Activated T-cell treated with anti-CD3 and anti-CD28 coated beads, Interleukin-2, amount 50 U/mL, for 72 hours (primary cell): ENCODE measurements at places on chromosomes 5 and 9.

- no peaks in the 10 kb centered on the region for H3K27me3 ChIP-seq
- no peak for DNase-seq
- no peak overlapping the region for H3K4me3 ChIP-seq
- H3K27ac ChIP-seq = peak overlapping the region; percentile 56
Measured at GRCh38 chr5:151110122-151110681, 29.4 kb upstream of the TNIP1 start.

- no peaks in the 10 kb centered on the region for H3K27me3 ChIP-seq
- H3K36me3 ChIP-seq = peaks cover 41% of the 10 kb centered on the region
- H3K4me1 ChIP-seq = peaks cover 80% of the 10 kb centered on the region
- DNase-seq = peak; percentile 91
- H3K4me3 ChIP-seq = peak overlapping the region; percentile 91
Measured at GRCh38 chr5:151078490-151079262, 2.2 kb downstream of the TNIP1 start.

GRCh38 chr9:125886365-125886764, 139.2 kb downstream of the PBX3 start:
- DNase-seq = no peak
- H3K4me1 ChIP-seq = peaks cover 6% of the 10 kb centered on the region
- peaks cover 15% of the 10 kb centered on the region for H3K27me3 ChIP-seq
- no peak overlapping the region for H3K4me3 ChIP-seq
- no peaks in the 10 kb centered on the region for H3K36me3 ChIP-seq

GRCh38 chr5:128667751-128668150, 129.7 kb upstream of the FBN2 start:
- H3K27me3 ChIP-seq = no peaks in the 10 kb centered on the region
- DNase-seq = no peak
- no peaks in the 10 kb centered on the region for H3K4me1 ChIP-seq

- H3K27me3 ChIP-seq = no peaks in the 10 kb centered on the region
- peaks cover 37% of the 10 kb centered on the region for H3K4me1 ChIP-seq
- H3K27ac ChIP-seq = no peak overlapping the region
- H3K36me3 ChIP-seq = peaks cover 31% of the 10 kb centered on the region
Measured at GRCh38 chr9:37184905-37185867, 64.8 kb downstream of the ZCCHC7 start.

- no peaks in the 10 kb centered on the region for H3K4me1 ChIP-seq
- no peak for DNase-seq
- H3K27ac ChIP-seq = no peak overlapping the region
- peaks cover 7% of the 10 kb centered on the region for H3K27me3 ChIP-seq
- H3K4me3 ChIP-seq = no peak overlapping the region
- no peaks in the 10 kb centered on the region for H3K36me3 ChIP-seq
Measured at GRCh38 chr5:135710045-135710675, 124.3 kb upstream of the SLC25A48 start.

GRCh38 chr9:19162956-19163355, 35.7 kb upstream of the PLIN2 start:
- no peaks in the 10 kb centered on the region for H3K27me3 ChIP-seq
- peaks cover 21% of the 10 kb centered on the region for H3K4me1 ChIP-seq
- no peak overlapping the region for H3K27ac ChIP-seq
- no peak for DNase-seq
- H3K4me3 ChIP-seq = no peak overlapping the region

DNA sequence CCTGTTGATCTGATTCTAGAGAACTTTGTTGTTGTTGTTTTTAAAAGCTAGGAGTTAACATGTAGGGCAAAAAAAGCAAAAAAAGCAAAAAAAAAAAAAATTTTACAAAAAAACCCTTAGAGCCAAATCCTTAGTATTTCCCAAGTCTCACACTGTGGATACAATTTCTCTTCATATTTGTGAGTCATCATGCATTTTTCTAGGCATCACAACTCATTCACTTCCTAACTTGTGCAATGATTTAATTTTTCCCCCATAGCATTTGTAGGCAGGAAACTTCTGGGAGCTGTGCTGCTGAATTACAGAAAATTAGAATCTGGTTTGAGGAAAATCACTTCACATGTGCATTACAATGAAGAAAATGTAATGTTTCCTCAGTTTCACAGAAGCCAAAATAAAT, 91.9 kb downstream of the MARCHF3 start:
- peaks cover 16% of the 10 kb centered on the region for H3K4me1 ChIP-seq
- DNase-seq = no peak
- no peaks in the 10 kb centered on the region for H3K36me3 ChIP-seq
- H3K27me3 ChIP-seq = no peaks in the 10 kb centered on the region
- no peak overlapping the region for H3K4me3 ChIP-seq
- H3K27ac ChIP-seq = no peak overlapping the region

GRCh38 chr5:32512926-32513325, 68.4 kb upstream of the ZFR start:
- no peak for DNase-seq
- no peak overlapping the region for H3K27ac ChIP-seq
- no peaks in the 10 kb centered on the region for H3K36me3 ChIP-seq
- H3K4me3 ChIP-seq = no peak overlapping the region
- no peaks in the 10 kb centered on the region for H3K4me1 ChIP-seq
- no peaks in the 10 kb centered on the region for H3K27me3 ChIP-seq

DNA sequence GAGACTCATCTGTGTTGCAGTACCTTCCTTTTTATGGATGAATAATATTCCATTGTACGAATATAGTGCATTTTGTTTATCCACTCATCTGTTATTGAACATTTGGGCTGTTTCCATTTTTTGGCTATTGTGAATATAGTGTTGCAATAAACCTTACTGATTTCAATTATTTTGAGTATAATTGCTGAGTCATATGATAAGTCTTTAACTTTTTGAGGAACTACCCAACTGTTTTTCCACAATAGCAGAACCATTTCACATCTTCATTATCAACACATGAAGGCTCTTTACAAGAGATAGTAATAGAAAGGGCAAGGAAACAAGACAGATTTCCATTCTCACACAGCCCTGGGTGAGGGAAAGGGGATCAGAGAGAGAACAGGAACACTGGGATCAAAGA, 329.2 kb downstream of the RAB3C start:
- no peaks in the 10 kb centered on the region for H3K27me3 ChIP-seq
- no peaks in the 10 kb centered on the region for H3K36me3 ChIP-seq
- peak overlapping the region; percentile 22 for H3K27ac ChIP-seq
- no peak overlapping the region for H3K4me3 ChIP-seq
- DNase-seq = no peak

DNA sequence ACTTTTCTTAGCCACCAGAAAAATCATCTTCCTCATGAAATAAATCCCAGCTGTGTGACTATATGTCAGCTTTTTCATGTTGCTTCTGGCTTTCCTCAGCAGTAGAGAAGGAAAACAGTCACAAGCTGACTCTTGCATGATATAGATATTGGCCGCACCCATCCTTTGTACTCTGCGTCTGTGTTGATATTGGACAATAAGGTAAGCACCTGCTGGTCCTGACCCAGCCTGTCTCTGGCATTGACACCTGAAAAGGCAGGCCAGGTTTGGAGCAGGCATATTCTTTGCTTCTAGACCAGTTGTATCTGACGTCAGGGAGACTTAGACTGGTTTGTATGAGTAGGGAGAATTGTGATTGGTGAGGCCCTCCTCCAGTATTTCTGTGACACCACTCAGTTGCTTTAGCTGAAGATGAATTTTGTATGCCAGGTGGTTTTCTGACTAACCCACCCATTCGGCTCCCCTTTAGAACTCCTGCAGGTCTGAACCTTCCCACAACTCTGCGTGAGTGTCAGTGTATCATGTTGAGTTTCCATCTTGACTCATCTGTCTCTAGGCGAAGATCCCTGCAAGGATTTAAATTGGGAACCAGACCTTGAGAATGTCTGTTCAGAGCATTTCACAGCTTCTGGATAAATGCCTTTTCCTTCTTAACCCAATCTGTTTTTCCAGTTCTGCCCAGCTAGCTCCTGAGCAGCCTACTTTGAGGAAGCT, 151.2 kb upstream of the RUSC2 start:
- no peak overlapping the region for H3K4me3 ChIP-seq
- no peaks in the 10 kb centered on the region for H3K36me3 ChIP-seq
- no peak overlapping the region for H3K27ac ChIP-seq

DNA sequence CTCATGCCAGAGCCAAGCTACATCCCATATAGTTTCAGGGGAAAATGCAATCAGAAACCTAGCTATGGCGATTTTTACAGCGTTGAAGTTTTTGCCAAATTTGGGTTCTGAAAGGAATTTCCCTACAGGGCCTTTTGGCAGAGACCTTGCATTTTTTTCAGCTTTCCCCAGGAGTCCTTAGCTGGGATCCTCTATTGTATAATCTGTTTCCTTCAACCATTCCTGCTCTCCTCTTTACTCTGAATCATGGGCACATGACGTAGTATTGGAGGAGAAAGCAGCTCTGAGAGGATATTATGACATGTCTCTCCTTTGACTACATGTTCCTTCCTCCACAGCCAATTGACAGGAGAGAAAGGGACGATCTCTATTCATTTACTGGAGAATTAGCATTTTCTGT, 118.5 kb upstream of the ERCC6L2 start:
- DNase-seq = no peak
- H3K4me1 ChIP-seq = no peaks in the 10 kb centered on the region
- H3K4me3 ChIP-seq = no peak overlapping the region

- H3K4me3 ChIP-seq = peak within 1 kb of the TSS; percentile 79
- peaks cover 28% of the 10 kb centered on the region for H3K27me3 ChIP-seq
- no peak within 1 kb of the TSS for H3K27ac ChIP-seq
- H3K4me1 ChIP-seq = peaks cover 25% of the 10 kb centered on the region
Measured at GRCh38 chr9:121267689-121268597, at the start of gene GSN. Gene GSN (plus strand): TSS chr9:121268162. CDS start chr9:121301972, 33,810 bp downstream.

DNA sequence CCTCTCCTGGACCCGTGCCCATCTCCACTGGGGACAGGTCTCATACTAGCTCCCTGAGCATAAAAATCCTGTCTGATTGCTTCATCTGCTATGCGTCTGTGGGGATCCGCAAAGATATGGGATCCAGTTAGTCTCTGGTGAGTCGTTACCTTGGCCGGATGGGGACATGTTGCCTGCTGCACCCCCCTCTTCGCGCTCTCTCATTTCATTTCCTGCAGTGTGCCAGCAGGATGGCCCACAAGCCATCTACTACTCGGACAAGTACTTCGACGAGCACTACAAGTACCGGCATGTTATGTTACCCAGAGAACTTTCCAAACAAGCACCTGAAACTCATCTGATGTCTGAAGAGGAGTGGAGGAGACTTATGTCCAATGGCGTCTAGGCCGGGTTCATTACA, 17.0 kb upstream of the CEP78 start:
- H3K4me3 ChIP-seq = no peak overlapping the region
- no peaks in the 10 kb centered on the region for H3K27me3 ChIP-seq
- peaks cover 2% of the 10 kb centered on the region for H3K36me3 ChIP-seq
- H3K4me1 ChIP-seq = peaks cover 8% of the 10 kb centered on the region
- H3K27ac ChIP-seq = no peak overlapping the region
- no peak for DNase-seq

GRCh38 chr9:128420651-128421481, at the start of gene CERCAM:
Gene CERCAM (plus strand): TSS chr9:128420857. CDS start chr9:128420878, 21 bp downstream.
- no peak within 1 kb of the TSS for H3K27ac ChIP-seq
- no peaks in the 10 kb centered on the region for H3K36me3 ChIP-seq
- peaks cover 25% of the 10 kb centered on the region for H3K27me3 ChIP-seq
- DNase-seq = peak; percentile 57

- H3K27ac ChIP-seq = no peak overlapping the region
- peaks cover 18% of the 10 kb centered on the region for H3K27me3 ChIP-seq
- H3K36me3 ChIP-seq = no peaks in the 10 kb centered on the region
- no peak overlapping the region for H3K4me3 ChIP-seq
Measured at GRCh38 chr9:37611961-37612360, 19.6 kb upstream of the TOMM5 start.

DNA sequence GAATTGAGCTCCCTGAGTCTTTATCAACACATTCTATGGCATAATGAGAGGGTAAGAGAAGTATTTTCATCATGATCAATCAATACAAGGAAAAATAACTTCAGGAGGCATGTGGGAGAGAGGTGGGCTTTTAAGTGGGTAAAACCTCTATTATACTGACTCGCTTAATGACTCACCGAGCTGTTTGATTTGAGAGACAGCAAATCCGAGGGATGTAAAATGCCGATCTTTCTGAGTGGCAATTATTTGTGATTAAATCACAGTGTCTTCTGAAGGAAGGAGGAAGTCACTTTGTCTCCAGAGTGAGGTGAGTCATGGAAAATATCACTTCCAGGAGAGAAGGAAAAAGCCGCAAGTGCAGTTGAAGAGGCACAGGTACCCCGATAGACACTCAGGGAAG, 320.4 kb downstream of the DRD1 start:
- H3K36me3 ChIP-seq = no peaks in the 10 kb centered on the region
- H3K27me3 ChIP-seq = no peaks in the 10 kb centered on the region
- no peak overlapping the region for H3K4me3 ChIP-seq

GRCh38 chr9:95793924-95794828, 81.3 kb upstream of the ERCC6L2 start:
- no peak overlapping the region for H3K4me3 ChIP-seq
- no peak overlapping the region for H3K27ac ChIP-seq
- H3K4me1 ChIP-seq = peaks cover 5% of the 10 kb centered on the region
- peaks cover 37% of the 10 kb centered on the region for H3K27me3 ChIP-seq

GRCh38 chr9:14661421-14662059, 31.7 kb downstream of the ZDHHC21 start:
- no peak overlapping the region for H3K4me3 ChIP-seq
- DNase-seq = no peak
- H3K4me1 ChIP-seq = no peaks in the 10 kb centered on the region
- H3K36me3 ChIP-seq = peaks cover 6% of the 10 kb centered on the region

DNA sequence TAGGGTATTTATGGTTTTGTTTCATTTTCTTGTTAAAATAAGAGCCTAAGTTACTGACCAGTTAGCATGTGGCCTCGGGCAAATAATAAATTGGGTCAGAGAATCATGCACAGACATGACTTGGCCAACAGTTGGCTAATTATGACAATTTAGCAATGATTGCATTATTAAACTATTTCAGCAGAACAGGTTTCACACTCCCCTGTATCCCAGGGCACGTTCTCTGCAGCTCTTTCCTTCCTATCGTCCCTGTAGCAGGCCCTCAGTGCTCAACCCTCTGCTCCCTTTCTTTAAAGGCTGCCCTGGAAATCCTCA, 167.9 kb downstream of the TSSK1B start:
- H3K27ac ChIP-seq = no peak overlapping the region
- H3K27me3 ChIP-seq = no peaks in the 10 kb centered on the region
- H3K36me3 ChIP-seq = no peaks in the 10 kb centered on the region
- DNase-seq = no peak
